Activated T-cell treated with anti-CD3 and anti-CD28 coated beads, Interleukin-2, amount 50 U/mL, for 24 hours (primary cell): ENCODE measurements at places on chromosomes 6 and 20.

DNA sequence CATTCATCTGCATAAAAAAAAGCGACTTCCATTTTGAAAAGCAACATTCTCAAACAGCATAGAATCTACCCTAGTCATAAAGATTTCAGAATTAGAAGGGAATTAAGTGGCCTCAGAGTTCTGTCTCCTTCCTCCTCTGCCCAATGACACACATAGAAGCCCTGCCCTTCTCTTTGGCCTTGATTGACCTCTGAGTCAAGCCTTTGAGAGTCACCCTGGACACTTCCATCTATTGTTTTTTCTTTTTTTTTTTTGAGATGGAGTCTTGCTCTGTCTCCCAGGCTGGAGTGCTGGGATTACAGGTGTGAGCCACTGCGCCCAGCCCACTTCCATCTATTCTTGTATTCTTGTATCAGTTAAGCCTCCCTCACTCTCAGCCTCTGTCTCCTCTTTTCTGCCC, 44.8 kb upstream of the CTNNBL1 start:
- no peak overlapping the region for H3K4me3 ChIP-seq
- no peaks in the 10 kb centered on the region for H3K36me3 ChIP-seq
- no peaks in the 10 kb centered on the region for H3K4me1 ChIP-seq
- peaks cover 54% of the 10 kb centered on the region for H3K27me3 ChIP-seq
- H3K27ac ChIP-seq = no peak overlapping the region

DNA sequence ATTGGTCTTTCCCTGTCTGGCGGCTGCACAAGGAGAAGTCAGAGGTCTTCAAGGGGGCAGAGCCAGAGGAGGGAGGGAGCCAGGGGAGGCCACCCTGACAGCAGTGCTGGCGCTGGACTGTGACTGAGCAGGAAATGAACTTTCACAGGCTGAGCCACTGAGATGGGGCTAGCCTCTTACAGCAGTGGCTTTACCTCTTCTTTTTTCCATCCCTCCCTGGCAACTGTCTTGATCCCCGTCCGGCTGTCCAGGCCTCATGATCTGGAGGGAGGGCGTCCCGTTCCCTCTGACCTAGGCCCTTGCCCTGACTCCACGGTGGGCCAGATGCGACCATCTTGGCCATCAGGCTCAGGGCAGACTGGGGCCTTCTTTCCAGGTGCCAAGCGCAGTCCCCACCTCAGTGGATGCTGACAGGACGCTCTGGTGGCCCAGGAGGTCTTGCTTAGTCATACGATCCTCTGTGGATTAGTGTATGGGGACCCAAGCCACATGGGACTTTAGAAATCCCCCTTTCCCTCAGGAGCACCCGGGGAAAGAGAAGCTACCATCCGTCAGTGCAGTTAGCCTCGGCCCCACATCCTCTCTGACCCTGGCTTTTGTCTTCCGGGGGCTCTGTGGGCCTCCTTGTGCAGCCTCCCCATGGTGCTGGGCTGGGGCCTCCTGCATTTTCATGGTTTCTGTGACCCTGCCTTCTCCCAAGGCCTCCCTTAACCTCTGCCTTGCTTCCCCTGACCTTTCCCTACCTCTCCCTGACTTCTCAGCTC, 57.4 kb upstream of the CCDC167 start:
- no peaks in the 10 kb centered on the region for H3K36me3 ChIP-seq
- H3K27me3 ChIP-seq = no peaks in the 10 kb centered on the region
- no peak overlapping the region for H3K27ac ChIP-seq
- peaks cover 64% of the 10 kb centered on the region for H3K4me1 ChIP-seq
- DNase-seq = no peak

- no peak overlapping the region for H3K4me3 ChIP-seq
- peaks cover 16% of the 10 kb centered on the region for H3K36me3 ChIP-seq
- no peak for DNase-seq
- no peaks in the 10 kb centered on the region for H3K27me3 ChIP-seq
These were observed 6.2 kb downstream of the SAPCD1 start for GRCh38 chr6:31768363-31769257.

GRCh38 chr6:165884813-165885765, 222.0 kb upstream of the PDE10A start:
- peaks cover 6% of the 10 kb centered on the region for H3K4me1 ChIP-seq
- no peak overlapping the region for H3K27ac ChIP-seq
- no peak overlapping the region for H3K4me3 ChIP-seq
- peak; percentile 77 for DNase-seq

- H3K4me1 ChIP-seq = no peaks in the 10 kb centered on the region
- H3K4me3 ChIP-seq = no peak overlapping the region
- H3K36me3 ChIP-seq = no peaks in the 10 kb centered on the region
These were observed 64.6 kb downstream of the VEGFA start for GRCh38 chr6:43834528-43835155.

GRCh38 chr20:33933469-33933909, 60.2 kb upstream of the RALY start:
- H3K27ac ChIP-seq = no peak overlapping the region
- no peaks in the 10 kb centered on the region for H3K36me3 ChIP-seq
- no peaks in the 10 kb centered on the region for H3K27me3 ChIP-seq

DNA sequence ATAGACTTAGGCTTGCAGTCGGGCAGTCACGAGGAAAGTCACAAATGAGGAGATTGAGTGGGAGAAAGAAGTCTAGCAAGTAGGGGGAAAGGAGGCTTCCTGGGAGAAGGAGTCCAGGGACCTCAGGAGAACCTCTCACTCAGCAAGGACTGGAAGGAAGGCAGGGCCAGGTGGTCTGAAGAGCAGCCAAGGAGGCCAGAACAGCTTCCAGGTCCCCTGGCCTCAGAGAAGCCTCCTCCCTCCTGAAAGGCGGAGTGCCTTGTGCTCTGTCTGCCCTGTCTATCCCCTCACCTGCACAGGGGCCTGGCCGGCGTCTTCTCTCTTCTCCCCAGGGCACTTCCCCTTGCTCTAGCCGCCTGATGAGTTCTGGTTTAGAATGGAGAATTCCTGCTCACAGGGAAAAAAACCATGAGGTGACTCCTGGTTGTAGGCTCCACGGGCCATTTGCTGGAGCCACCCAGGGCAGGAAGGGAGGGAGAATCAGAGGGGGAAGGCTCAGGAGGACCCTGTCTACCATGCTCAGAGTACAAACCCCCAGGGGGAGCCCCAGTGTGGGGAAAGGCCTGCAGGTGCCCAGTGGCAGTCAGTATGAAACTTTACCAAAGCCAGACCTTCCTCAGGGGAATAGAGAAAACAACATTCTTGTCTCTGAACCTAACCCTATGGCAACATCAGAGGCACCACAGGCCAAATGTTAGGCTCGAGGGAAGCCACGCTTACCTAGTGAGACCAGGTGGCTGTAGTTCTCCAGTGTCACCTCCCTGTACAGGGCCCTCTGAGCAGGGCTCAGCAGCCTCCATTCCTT, 11.2 kb downstream of the ZNF337 start:
- no peaks in the 10 kb centered on the region for H3K27me3 ChIP-seq
- no peak overlapping the region for H3K27ac ChIP-seq
- H3K4me3 ChIP-seq = no peak overlapping the region
- DNase-seq = no peak
- H3K36me3 ChIP-seq = peaks cover 69% of the 10 kb centered on the region

GRCh38 chr20:32524829-32525501, 60.2 kb downstream of the NOL4L start:
- H3K36me3 ChIP-seq = peaks cover 6% of the 10 kb centered on the region
- no peak overlapping the region for H3K4me3 ChIP-seq
- peaks cover 84% of the 10 kb centered on the region for H3K4me1 ChIP-seq
- no peak for DNase-seq
- H3K27me3 ChIP-seq = no peaks in the 10 kb centered on the region
